ENCODE measurements at places on chromosomes 3 and 15.

DNA sequence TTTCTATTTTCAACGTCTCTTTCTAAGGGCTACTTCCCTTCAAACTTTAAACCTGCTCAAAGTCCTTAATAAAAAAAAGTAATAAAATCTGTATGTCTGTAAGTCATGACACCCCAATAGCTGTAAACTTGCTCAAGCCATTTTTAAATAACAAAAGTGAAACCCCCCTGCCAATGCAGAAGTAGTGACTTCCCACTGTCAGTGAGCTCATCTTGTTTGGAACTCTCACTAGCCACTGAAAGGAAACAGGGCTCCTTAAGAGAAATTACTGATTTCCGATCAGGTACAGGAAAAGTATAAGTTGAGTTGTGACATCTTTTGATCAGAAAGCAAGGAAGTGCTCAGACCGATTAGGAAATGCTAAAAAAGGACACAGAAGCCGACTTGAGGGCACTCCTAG, 27.6 kb upstream of the GPR171 start:
- DNase-seq: no peak

- no peak for DNase-seq
Observed at GRCh38 chr3:136883967-136884720, 22.1 kb downstream of the NCK1 start.

DNA sequence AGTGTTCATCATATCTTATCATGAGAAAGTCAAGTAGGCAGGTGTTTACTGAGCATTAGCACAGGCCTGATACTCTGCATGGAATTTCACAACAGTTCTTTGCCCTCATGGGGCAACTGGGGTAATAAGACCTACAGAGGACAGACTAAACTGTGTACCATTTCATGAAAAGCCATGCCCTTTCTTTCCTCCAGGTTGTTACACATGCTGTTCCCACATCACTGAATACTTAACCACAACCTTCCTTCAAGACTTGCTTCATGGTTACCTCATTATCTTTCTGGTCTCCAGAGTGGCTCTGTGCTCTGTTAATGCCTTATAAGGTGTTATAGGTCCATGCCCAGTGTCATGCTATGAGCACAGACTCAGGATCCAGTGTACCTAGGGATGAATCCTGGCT, 28.2 kb upstream of the RSL24D1 start:
- DNase-seq: no peak

DNA sequence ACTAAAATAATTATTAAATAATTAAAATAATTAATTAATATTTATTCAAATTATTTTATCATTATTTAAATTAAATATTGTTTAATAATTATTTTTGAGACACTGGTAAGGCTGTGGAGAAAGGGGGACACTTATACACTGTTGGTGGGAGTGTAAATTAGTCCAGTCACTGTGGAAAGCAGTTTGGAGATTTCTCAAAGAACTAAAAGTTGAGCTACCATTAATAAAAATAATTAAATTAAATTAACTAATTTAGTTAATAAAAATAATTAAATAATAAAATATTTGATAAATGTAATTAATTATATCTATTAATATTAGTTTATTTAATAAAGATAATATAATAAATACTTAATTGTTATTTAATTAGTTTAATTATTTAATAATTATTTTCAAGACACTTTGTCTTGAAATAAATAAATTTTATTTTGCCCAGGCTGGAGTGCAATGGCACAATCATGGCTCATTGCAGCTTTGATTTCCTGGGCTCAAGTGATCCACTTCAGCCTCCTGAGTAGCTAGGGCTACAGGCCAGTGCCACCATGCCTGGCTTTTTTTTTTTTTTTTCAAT, 16.4 kb upstream of the TNIK start:
- DNase-seq: no peak

DNA sequence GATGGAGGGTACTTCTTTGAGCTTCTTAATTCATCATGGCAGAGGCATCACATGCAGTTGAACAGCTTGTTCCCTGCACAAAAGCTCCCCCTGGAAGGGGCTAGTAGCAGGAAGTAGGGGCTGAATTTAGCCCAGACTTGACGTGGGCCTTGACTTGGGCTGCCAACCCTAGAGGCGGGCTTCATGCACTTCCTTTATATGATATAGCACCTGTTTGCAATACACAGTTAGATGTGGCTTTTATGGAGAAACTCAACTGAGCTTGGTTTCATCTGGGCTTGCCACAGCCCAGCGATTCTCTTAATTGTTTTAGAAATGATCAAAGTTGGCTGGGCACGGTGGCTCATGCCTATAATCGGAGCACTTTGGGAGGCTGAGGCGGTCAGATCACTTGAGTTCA, 33.7 kb upstream of the ADGRG7 start:
- DNase-seq: no peak

DNA sequence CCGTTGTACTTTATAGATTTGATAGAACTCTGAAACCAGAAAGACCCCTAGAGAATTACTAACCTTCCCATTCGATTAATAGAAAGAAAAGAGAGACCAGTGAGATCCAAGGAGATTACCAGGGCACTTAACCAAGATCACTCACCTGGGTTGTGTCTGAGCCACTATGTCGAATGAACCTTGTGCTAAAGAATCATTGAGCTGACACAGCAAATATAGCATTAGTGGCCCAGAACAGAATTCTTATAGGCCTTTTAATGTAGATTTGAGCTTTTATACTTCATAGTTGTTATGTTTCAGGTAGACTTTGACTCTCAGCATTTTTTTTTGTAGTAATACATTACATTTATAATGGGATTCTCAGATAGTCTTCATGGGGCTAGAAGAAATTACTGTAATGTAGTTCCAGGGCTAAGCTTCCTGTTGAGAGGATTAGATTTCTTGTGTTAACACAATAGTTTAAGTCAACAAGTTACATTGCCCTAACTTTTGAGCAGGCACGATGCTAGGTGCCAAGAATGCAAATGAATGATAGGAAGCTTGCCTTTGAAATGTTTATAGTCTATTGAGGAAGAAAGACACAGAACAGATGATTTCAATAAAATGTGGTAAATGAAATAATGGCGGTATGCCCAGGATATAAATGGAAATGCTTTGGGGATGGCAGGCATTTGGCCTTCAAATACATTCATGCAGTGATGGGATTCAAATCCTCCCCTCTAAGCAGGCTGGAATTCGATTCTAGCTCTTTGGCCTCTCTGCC, 24.4 kb upstream of the ABHD10 start:
- no peak for DNase-seq

DNA sequence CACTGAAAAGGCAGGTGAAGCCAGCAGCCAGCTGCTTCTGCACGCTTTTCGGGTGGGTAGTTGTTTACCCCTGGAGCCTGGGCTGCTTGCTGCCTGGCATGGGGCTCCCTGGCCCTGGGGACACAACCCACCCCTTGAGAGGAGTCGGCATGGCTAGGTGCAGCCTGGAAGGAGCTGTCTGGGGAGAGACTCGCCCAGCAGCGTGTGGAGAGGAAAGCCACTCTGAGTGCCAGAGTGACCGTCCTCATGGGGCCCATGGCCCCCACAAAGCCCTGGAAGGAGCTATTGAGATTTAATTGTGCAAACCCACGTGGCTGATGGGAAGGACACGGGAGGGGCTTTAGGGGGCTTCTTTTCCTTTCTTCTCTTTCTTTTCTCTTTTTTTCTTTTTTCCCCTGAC, 137.5 kb downstream of the OPA1 start:
- no peak for DNase-seq

GRCh38 chr3:128554465-128555097, 61.6 kb upstream of the GATA2 start:
- DNase-seq: no peak

DNA sequence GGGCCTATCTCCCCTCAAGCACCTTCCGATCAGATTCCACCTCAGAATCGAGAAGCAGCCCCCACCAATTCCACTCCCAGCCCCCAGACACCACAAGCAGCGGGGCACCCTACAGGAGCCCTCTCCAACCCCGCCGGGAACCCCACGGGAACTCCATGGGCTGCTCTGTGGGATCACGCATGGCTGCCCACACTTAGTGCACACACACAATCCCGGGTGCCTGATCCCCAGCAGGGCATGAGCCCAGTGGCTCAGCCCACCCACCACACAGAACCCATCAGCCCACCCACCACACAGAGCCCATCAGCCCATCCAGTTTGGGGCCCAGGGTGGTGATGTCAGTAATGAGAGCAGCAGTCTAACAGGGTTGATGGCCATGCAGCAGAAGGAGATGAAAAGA, 141.6 kb upstream of the LINGO1 start:
- DNase-seq: no peak

DNA sequence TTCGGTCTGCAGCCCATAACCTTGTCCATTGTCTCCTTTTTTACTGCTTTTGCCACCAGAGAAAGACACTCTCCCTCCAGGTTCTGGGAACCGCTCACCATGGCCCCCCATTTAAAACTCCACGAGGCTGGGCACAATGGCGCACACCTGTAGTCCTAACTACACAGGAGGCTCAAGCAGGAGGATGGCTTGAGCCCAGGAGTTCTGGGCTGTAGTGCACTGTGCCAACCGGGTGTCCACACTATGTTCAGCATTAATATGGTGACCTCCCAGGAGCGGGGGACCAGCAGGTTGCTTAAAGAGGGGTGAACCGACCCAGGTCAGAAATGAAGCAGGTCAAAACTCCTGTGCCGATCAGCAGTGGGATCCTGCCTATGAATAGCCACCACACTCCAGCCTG, 28.0 kb upstream of the IDH2 start:
- DNase-seq: no peak

DNA sequence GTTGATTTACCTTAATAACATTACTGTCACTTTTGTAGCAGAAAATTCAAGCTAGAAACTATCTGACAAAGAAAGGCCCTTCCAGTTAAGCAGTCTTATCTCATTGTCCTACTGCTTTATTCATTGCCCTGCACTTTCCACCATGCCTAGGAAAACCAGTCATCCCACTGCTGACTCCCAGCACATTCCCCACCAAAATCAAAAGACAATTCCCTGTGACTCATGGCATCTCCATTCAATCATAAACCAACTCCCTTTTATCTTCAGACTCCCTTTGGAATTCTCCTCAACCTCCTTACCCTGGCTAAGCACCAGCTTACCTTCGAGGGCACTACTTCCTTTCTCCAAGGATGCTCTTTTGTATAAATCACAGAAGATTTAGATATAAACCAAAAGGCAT, 184.3 kb downstream of the PLCH1 start:
- DNase-seq: no peak

DNA sequence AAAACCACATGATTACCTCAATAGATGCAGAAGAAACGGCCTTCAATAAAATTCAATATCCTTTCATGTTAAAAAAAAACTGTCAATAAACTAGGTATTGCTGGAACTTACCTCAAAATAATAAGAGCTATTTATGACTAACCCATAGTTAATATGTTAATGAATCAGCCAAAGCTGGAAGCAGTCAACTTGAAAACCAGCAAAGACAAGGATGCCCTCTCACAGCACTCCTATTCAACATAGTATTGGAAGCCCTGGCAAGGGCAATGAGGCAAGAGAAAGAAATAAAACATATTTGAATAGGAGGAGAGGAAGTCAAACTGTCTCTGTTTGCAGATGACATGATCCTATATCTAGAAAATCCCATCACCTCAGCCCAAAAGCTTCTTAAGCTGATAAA, 456.1 kb downstream of the OCA2 start:
- no peak for DNase-seq

DNA sequence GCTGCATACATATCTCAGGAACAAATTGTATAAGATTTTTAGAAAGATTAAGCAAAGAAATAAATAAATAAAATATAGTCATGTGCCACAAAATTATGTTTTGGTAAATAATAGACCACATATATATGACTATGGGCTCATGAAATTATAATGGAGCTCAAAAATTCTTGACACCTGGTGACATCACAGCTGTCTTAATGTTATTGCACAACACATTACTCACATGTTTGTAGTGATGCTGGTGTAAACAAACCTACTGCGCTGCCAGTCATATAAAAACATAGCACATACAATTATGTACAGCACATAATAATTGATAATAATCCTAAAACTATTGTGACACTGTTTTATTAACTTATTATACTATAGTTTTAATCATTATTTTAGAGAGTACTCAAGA, 1159.1 kb downstream of the SI start:
- DNase-seq: no peak

GRCh38 chr15:70582143-70582945, 181.0 kb downstream of the UACA start:
- no peak for DNase-seq

DNA sequence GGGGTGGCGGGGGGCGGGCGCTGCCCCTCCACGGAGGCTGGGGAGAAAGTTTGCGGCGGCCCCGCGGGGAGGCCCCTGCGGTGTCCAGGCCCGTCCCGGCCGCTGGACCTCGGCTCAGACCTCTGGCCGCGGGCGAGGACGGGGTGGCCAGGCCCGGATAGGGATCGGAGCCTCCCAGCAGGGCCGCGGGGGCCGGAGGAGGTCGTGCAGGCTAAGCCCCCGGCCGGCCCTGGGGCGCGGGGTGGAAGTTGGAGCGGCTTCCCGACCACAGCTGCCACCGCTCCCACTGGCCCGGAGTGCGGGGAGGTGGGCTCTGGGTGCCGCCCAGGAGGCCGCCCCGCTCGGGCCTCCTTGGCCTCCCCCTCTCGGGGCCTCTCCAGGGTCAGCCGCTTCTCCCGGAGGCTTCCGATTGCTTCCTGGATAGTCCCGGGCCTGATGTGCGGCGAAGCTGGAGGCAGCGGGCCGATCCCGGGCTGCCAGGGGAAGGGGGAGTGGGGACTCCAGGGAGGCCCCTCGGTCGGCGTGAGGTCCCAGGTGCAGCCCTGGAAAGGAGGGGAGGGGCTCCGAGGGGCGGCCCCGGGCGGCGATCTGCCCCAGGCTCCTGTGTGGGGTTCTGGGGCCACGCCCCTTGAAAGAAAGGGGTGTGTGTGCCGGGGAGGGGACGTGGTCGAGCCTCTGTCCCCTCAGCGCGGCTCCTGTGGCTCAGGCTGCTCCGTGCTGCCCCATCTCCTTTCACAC, 907 bp downstream of the PLXNA1 start:
- peak; percentile 74 for DNase-seq

DNA sequence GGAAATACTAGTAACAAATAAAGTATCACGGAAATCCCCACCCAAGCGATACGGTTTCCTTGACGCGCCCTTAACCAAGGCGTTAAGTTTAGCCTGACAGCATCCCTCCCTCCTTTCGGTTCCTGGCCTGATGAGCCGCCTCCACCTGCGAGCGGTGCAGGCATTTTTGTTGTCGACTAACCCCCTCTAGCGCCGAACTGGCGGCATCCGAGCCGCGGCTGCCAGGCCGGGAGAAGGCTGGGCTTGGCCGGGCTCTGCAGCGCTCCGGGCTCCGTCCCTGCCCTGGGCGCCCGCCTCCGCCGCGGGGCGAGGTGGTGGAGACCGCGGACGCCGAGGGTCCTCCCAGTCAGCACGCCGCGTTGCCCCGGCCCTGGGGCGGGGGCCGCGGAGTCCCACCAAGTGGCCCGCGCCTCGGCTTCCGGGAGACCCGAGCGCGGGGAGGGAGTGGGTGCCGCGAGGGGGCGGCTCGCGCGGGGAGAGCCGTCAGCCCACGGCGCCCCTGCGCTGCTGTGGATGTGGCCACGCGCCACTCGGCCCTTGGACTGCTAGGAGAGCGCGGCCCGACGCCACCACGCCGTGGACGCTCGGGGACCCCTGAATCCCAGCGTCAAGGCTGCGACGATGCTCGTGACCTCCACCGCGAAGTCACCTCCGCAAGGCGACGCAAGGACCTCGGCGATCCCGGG, 1.1 kb upstream of the EPHA6 start:
- DNase-seq: peak; percentile 83

- DNase-seq: no peak
Observed at GRCh38 chr15:36694574-36694973, 115.1 kb downstream of the CDIN1 start.

GRCh38 chr15:70093070-70093469, 4.6 kb downstream of the TLE3 start:
- no peak for DNase-seq
